ENCODE measurements at places on chromosomes 16 and 17. TPM values are rescaled to one million over a fixed set of nuclear protein-coding genes. Genes with fewer than 3 reads are reported as not detected.

The GGT6 gene
- 13.0 TPM for total RNA-seq

The PDILT gene
- not detected for total RNA-seq

The CPHXL2 gene
- not detected for total RNA-seq

The DNAJA3 gene
- total RNA-seq: 33.5 TPM

The ITGAD gene
- 0.21 TPM for total RNA-seq

The SMG1 gene
- 143 TPM for total RNA-seq

The CACNG3 gene
- not detected for total RNA-seq

The DHRS7B gene
- total RNA-seq: 14.5 TPM

The ZNF385C gene
- total RNA-seq: 1.2 TPM

The SLC5A10 gene
- total RNA-seq: not detected

DNA sequence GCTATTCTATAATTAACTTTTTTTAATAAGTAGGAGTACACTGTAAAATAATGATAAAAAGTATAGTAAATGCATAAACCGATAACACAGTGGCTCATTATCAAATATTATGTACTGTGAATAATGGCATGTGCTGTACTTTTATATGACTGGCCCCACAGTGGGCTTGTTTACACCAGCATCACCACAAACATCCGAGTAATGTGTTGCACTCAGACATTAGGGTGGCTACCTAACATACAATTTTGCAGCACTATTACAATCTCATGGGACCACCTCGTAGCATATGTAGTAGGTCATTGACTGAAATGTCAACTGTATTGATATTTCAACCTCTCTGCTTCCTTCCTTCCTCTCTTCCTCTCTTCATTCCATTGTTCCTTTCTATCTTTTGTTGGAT is 51.7 kb downstream of the TBX4 start:
- no peak for DNase-seq

DNA sequence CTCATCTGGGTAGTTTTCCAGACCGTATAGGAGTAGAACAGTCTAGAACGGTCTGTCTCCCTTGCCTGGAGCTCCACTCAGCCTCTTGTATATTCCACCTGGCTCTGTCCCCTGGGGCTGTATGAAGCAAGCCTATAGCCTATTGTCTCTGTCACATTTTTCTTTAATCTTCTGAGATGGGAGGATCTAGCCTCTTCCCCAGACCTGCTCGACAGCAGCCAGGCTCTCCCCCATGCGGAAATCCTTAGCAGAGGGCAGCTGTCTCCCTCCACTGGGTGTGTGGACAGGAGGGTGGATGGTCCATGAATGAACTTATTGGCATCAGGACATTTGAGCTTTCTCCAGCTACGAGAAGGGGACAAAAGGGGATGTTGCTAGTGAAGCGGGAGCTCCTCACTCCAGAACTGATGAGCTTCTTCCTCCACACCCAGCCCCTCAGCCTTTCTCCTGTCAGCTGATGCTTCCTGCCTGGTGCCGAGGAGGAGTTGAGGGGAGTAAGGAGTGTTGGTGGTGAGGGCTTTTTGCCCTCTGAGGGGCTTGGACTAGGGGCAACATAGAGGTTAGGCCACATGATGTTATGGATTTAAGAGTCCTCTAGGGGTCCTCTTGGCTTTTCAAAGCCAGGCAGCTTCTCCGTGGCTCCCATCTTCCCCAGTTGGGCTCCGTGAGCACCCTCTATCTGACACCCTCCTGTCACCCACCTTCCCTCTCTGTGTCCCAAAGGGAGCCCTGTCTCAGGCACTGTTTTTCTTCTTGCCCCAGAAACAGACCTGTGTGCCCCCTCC is 28.0 kb downstream of the ARHGAP23 start:
- no peak for DNase-seq

GRCh38 chr17:77163511-77164280 is 22.9 kb downstream of the SEC14L1 start:
- no peak for DNase-seq

- DNase-seq: no peak
These were observed 13.0 kb downstream of the CDH13 start for GRCh38 chr16:82639666-82640336.

DNA sequence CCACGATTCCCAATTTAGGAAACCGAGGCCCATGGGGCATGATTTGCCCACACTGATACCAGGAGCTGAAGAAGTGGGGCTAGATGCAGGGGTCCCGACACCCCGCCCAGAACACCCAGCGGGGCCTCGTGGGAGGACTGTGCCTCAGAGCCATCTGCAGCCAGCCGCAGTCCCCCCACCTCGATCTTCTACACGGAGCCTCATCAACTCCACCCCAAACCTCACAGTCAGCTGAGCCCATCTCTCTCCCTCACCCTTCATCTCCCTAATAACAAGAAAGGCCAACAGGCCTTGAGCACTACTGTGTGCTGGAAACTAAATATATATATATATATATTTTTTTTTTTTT is 4.2 kb downstream of the ITGAE start:
- DNase-seq: no peak

DNA sequence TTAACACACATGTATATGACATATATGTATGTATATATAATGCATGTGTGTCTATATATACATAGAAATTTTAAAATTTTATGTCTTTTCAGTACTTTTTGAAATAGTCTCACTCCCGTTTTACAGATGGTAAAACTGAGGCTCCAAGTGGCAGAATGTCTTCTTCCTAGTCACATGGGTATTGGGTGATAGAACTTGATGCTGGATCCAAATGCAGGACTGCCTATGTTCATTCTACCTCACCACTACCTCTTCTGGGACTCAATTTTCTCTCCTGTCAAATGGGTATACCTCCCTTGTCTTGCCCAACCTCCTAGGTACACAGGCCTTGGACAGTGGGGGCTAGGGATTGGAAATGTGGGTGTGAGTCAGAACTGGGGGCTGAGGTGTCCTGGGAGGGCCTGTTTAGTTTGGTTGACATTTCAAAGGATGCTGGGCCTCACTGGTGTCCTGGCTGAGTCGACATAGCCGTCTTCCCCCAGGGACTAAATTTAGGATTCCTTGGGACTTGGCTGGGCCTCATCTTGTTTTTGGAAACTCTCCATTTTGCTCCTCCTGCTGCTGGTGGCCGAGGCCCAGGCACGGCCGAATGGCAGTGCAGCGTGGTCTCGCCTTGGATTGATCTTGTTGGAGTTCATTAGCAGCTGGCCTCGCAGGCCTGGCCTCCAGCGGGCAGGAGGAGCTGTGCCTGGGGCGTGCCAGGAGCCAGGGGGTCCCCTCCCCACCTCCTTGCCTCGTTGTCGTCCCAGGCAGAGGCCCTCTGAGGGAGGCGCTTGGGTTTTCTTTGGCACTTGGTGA is 25.9 kb downstream of the NKD1 start:
- DNase-seq: no peak

- no peak for DNase-seq
These were observed 46.5 kb downstream of the KATNIP start for GRCh38 chr16:27596411-27596810.

DNA sequence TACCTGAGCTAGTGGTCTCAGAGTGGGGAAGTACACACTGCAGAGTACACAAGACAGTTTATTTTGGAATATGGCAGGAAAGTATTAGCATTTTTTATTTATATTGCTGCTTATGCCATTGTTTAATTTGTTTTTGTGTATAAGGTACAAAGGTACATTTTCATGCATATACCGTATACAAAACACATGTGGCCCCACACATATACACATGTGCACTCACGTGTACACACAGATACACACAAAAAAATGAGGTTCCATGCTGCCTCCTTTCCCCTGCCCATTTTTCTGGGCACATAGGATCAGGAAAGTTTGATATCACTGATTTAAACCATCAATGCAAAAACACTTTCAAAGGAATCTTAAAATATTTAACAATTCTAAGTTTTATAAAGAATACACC is 12.9 kb downstream of the IGSF6 start:
- DNase-seq: no peak

GRCh38 chr17:1897105-1897656 is 67.4 kb downstream of the RPA1 start:
- no peak for DNase-seq

- DNase-seq: no peak
These were observed 398.0 kb downstream of the NPIPA8 start for GRCh38 chr16:17938546-17938945.

GRCh38 chr17:44905006-44906000 is 6.1 kb upstream of the EFTUD2 start:
- no peak for DNase-seq

- DNase-seq: no peak
These were observed 94.4 kb downstream of the STXBP4 start for GRCh38 chr17:55062921-55063320.

- no peak for DNase-seq
These were observed 35.1 kb upstream of the CREBBP start for GRCh38 chr16:3915426-3916260.

DNA sequence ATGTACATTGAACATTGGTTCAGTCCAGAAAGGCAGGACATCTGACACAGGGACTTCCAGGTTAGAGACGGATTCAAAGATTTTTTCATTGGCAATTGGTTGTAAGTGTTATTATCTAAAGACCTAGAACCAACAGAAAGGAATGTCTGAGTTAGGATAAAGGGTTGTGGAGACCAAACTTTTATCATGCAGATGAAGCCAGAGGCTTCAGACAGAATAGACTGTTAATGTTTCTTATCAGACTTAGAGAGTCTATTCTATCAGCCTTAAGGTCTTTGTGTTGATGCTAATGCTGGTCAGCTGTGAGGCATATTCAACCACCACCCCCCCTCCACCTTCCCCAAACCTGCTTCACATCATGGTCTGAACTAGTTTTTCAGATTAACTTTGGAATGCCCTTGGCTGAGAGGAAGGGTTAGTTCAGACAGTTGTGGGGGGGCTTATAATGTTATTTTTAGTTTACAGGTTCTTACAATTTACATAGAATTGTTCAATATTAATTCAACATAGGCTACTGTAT is 2.1 kb upstream of the ITGB3 start:
- no peak for DNase-seq

DNA sequence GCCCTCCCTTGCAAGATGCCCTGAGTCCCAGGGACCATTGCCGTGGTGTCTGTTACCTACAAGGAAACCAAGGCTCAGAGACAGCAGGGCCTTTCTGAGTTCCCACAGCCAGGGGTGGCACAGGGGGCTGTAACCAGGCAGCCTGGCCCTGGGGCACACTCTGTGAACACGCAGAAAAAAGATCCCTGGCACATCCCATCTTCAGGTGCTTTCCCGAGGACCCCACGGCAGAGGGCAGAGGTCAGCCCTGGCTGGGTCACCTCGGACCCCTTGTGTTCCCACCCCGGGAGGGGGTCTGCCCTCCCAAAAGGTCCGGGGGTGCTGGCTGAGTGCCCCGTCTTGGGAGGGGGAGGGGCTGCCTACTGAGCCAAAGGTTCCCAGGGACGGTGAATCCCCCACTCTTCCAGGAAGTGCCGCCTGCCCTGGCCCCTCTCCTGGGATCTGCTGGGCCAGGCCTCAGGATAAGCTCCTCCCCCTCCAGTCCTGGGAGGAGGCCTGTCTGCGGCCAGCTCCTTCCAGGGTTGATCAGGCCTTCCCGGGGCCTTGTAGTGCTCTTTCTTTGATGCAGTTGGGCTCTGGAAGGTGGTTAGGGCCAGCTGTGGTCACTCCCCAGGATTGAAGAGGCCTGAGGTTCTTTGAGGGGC is 8.1 kb downstream of the GLIS2 start:
- DNase-seq: no peak

- DNase-seq: no peak
These were observed 2.6 kb upstream of the HOXB8 start for GRCh38 chr17:48617471-48618255.

DNA sequence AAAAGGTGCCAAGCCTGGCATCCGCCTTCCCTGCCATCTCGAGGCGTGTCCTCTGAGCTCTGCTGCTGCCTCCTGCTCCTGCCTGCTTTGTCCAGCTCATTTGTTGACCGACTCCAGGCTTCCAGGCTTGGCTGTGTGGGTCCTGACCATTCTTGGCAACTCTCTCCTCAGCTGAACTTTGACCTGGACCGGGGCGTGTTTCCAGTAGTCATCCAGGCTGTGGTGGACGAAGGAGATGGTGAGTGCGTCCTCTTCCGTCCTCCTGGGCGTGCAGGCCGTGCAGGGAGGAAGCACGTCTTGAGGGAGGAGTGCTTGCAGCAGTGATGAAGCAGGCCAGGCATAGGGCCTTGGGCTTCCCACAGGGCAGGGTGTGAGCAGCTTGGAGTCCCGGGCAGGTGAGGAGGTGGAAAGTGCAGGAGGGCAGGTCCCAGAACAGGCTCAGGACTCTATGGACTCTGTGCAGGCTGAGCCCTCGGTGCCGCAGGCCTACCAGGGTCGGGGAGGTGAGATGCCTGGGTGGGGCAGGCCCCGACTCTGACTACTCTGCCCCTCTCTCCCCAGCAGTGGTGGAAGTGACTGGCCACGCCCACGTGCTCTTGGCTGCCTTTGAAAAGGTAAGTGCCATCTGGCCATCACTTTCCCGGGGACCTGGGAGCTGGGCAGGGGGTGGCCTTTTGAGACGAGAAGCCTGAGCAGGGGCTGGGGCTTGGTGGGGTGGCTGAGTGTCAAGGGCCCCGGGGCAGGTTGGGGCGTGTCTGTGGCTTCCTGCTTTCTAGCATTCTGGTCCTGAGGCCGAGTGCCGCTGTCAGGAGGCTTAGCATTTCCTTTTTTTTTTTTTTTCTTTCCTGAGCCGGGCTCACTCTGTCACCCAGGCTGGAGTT is 28.6 kb upstream of the NUDT16L1 start:
- DNase-seq: no peak

GRCh38 chr16:12265108-12265507 is 288.6 kb downstream of the SNX29 start:
- DNase-seq: no peak

- no peak for DNase-seq
These were observed 139.3 kb downstream of the ANKFN1 start for GRCh38 chr17:56292578-56292977.

DNA sequence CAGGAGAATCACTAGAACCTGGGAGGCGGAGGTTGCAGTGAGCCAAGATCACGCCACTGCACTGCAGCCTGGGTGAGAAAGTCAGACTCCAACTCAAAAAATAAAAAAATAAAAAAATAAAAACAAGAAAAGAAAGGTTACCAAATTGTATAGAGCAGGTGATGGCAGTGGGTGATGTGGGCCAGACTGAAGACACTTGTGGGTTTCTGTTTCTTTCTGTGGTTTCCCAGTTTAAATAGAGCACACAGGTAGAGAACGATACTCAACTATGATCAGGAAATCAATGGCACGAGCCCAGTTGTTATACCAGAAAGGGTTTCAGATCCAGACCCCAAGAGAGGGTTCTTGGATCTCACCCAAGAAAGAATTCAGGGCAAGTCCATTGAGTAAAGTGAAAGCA is 32.6 kb downstream of the NUBP1 start:
- DNase-seq: no peak

Data from urinary bladder (tissue), 4 donors.